ENCODE measurements at places on chromosomes 4 and X.
A peak's percentile ranks its signal among the peaks of the same experiment; 100 is the strongest.

- DNase-seq: no peak
These were observed 103.3 kb upstream of the LEF1 start for GRCh38 chr4:108272046-108272445.

DNA sequence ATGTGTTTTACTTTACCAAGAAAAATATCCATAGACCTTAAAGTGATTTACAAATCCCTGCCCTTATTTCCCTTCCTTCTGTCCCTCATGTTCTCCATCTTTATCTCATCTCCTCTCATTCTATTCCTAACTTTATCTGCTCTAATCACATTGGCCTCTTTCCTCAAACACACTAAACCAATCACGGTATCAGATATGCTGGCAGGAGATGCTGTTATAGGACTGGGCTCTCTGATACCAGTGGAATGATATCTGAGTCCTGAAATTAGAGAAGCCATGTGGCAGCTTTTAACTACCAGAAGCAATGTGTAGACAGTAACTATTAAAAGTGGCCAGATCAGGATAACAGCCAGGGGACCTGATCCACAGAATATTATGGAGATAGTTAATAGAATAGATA, 49.9 kb upstream of the GIMD1 start:
- no peak for DNase-seq

DNA sequence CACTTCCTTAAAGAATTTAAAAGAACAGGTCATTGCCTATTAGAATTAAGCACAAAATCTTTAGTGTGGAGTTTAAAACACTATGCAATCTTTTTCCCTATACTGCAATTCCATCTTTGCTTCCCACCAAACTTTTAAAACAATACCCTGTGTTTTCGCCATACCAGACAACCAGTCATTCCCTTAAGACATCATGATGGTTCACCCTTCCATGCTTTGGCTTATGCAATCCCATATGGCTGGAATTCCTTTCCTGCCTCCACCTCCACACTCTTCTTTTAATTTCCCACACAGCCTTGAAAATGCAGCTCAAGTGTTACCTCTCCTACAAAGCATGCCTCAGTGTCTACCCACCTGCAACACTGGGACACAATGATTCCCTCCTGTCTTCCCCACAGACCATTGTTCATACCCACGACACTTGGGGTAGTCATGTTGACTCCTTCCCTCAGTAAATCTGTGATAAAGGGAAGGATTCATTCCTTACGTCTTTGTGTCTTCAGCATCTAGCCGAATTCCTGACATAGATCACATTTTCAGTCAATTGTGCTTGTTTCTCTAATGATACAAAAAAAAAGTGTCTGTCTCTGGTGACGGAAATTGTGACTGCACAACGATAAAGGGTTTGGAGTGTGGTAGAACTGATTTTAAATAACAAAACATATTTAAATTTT, 166.3 kb downstream of the FNIP2 start:
- DNase-seq: peak; percentile 28

GRCh38 chrX:54794028-54794427, 4.0 kb downstream of the ITIH6 start:
- DNase-seq: no peak

- no peak for DNase-seq
These were observed 85.7 kb downstream of the KCNIP4 start for GRCh38 chr4:21862917-21863316.

DNA sequence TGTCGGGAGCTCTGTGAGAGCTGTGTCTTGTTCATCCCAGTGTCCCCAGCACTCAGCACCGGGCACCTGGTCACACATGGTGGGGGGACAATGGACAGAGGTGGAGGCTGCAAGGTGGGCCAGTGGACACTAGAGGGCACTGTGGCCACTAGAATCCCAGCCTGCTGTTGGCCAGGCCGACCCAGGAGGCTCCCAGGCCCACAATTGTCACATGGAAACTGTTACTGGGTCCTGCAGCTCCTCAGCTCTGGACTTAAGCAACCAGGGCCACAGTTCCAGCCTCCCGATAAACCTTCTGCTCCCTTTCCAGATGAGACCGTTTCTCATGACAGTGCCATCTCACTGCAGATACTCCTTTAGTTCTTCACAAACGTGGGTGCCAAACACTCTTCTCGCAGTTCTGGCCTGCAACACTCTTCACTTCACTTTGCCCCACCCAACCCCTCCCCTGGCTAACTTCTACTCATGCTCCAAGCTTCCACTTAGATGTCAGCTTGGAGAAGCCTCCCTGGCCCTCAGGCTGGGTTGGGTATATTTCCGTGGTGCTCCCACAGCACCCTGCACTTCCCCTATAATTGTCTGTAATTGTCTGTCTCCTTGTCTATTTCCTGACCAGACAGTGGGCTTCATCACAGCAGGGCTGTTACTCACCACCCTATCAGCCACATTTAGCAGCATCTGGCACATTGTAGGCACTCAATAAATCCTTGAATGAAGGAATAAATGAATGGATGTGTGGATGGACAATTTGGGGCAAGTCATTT, 3.5 kb upstream of the IQSEC2 start:
- DNase-seq: peak; percentile 39

- DNase-seq: no peak
These were observed 26.7 kb downstream of the HERC3 start for GRCh38 chr4:88618782-88619485.

DNA sequence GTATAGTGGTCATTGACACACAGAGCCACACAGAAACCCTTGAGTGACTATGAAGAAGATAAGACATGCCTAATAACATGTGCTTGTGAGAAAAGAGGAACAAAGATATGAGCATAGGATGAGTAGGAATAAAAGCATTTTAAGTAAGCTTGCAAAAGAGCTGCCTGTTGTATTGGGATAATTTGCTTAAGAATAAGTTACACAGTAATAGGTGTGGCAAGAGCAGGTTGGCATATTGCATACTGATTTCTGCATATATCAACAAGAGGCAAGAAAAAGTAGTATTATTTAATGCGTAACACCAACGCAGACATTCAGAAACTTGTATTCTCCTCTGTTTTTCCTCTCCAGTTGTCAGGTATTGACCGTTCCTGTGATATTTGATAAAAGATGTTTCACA, 111.5 kb upstream of the UGT8 start:
- DNase-seq: no peak

- no peak for DNase-seq
These were observed 257.7 kb downstream of the ADAMTS3 start for GRCh38 chr4:72311291-72311690.

All from inflammatory macrophage treated with lipopolysaccharide for 4 hours (primary cell).